Parietal lobe (tissue), 2 donors: ENCODE measurements at places on chromosomes 6 and 20. TPM values are rescaled to one million over a fixed set of nuclear protein-coding genes. Genes with fewer than 3 reads are reported as not detected.

MYT1 gene
- 22.5 TPM for total RNA-seq

EPPIN gene
- not detected for total RNA-seq

FUT9 gene
- total RNA-seq: 132 TPM

CASS4 gene
- 0.31 TPM for total RNA-seq

VWA7 gene
- 0.31 TPM for total RNA-seq

SNX9 gene
- 19.4 TPM for total RNA-seq

ACTL10 gene
- total RNA-seq: 1.6 TPM

BRPF3 gene
- 48.8 TPM for total RNA-seq

CCN5 gene
- not detected for total RNA-seq

ERVFRD-1 gene
- total RNA-seq: not detected

PSORS1C1 gene
- not detected for total RNA-seq

ZHX3 gene
- 32.2 TPM for total RNA-seq

GPR6 gene
- total RNA-seq: 1.3 TPM

DOK5 gene
- 259 TPM for total RNA-seq

PRDM13 gene
- not detected for total RNA-seq

CTCFL gene
- total RNA-seq: not detected

RBBP8NL gene
- total RNA-seq: not detected

OR11A1 gene
- not detected for total RNA-seq

CCND3 gene
- total RNA-seq: 16.0 TPM

TPX2 gene
- 11.0 TPM for total RNA-seq

FERMT1 gene
- total RNA-seq: 2.8 TPM

BPI gene
- total RNA-seq: not detected

EPB41L1 gene
- total RNA-seq: 111 TPM

WFDC2 gene
- total RNA-seq: 4.4 TPM

IYD gene
- total RNA-seq: not detected

BMP5 gene
- 0.94 TPM for total RNA-seq

LY6G6D gene
- total RNA-seq: not detected

SAMD3 gene
- 15.3 TPM for total RNA-seq

COL21A1 gene
- 1.3 TPM for total RNA-seq

DBNDD2 gene
- 13.1 TPM for total RNA-seq

PBOV1 gene
- not detected for total RNA-seq

MICB gene
- 0.31 TPM for total RNA-seq

EFCAB8 gene
- not detected for total RNA-seq

SUMO4 gene
- 19.4 TPM for total RNA-seq

RAB44 gene
- total RNA-seq: not detected

LZTS3 gene
- 18.8 TPM for total RNA-seq

CDC5L gene
- 43.8 TPM for total RNA-seq

ANKEF1 gene
- total RNA-seq: 2.8 TPM

ASCC3 gene
- total RNA-seq: 42.6 TPM

OR12D3 gene
- not detected for total RNA-seq

TMEM74B gene
- 12.5 TPM for total RNA-seq

SYNDIG1 gene
- 67.0 TPM for total RNA-seq

NR2E1 gene
- 13.5 TPM for total RNA-seq

CD40 gene
- 0.31 TPM for total RNA-seq

RUNX2 gene
- total RNA-seq: 0.31 TPM

ZNF292 gene
- total RNA-seq: 258 TPM
